ENCODE measurements at places on chromosomes 7 and 10.
A peak's percentile ranks its signal among the peaks of the same experiment; 100 is the strongest.

DNA sequence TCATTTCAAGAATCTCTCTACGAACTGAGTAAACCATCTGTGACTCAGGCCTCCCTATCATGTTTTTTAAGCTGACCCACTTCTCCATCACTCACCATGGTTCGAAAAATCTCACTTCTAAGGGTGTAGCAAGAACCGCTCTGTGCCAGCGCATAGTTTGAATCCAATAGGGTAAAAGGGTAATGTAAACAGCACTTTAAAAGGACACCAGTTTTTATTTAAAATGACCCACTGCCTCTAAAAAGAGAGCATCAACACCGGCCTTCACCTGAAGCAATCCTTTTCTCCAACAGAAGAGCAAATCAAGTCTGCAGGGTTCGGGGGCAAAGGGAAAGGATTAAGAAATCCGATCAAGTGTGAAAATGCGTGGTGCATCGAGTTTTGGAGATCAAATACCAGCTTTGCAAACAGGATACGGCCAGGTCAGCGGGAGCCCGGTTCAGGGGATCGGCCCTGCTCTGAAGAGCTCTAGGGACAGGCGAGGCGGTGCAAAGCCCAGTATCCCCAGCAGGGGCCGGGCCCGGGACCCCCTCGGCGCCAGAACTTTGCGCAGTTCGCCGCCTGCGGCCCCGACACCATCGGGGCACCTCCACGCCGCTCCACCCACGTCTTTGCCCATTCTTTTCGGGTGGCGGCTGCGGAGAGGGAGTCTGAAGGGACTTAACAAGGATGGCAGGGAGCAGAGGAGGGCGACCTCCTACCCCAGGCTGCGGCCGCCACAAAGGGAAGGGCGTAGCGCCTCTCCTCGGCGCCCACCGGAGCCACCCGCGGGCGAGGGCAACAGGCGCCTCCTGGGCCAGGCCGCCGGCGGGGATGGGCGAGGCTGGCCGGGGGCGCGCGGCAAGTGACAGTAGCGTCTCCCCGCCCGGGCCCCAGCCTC lies 842 bp downstream of the NMT2 start:
- peak; percentile 46 for DNase-seq

DNA sequence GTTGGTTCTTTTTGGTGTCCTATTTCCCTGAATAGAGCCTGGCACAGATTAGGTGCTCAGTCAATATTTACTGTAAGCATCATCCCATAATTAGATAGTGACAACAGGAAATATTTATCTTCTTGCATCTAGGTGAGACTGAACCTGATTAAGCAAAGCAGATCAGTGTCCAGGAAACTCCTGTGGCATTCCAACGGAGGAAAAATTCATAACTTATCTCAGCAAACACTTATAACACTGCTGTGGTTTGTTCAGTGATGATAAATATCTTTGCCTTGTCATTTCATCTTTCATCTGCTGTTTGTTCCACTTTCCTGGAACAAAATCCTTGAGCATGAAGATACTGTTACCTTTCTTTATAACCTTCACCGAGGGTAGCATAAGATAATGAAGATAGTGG lies 1160.3 kb upstream of the AUTS2 start:
- no peak for DNase-seq

- DNase-seq: no peak
These were observed 74.2 kb downstream of the KLF6 start for GRCh38 chr10:3710764-3711163.

DNA sequence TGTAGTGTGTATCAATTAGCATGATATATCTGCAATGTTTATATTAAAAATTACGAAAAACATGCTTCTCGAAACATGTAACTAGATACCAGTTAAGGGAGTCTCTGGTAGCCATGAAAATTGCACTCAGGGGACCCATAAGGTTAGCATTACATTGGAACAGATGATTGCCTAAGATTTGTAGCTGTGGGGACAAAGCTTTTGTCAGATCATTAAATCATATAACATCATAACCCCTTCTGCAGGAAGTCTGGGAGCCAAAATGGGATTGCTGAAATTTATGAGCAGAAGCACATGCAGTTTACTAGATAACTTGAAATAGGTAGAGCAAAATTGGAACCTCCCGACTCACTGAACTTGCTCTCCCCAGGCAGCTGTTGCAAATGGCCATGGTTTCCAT lies 235.0 kb upstream of the IGFBP3 start:
- DNase-seq: no peak

DNA sequence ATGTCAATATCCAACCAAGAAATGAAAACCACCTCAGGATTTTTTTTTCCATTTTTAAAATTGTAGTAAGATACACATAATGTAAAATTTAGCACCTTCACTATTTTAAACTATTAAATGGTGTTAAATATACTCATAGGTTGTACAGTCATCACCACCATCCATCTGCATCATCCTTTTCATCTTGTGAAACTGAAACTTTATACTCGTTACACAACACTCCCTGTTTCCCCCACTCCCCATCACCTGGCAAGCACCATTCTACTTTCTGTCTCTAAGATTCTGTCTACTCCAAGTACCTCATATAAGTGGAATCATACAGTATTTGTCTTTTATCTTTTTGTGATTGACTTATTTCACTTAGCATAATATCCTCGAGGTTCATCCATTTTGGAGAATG lies 335.2 kb upstream of the NPSR1 start:
- DNase-seq: no peak

GRCh38 chr10:31883397-31883796 lies 45.2 kb downstream of the ARHGAP12 start:
- no peak for DNase-seq

DNA sequence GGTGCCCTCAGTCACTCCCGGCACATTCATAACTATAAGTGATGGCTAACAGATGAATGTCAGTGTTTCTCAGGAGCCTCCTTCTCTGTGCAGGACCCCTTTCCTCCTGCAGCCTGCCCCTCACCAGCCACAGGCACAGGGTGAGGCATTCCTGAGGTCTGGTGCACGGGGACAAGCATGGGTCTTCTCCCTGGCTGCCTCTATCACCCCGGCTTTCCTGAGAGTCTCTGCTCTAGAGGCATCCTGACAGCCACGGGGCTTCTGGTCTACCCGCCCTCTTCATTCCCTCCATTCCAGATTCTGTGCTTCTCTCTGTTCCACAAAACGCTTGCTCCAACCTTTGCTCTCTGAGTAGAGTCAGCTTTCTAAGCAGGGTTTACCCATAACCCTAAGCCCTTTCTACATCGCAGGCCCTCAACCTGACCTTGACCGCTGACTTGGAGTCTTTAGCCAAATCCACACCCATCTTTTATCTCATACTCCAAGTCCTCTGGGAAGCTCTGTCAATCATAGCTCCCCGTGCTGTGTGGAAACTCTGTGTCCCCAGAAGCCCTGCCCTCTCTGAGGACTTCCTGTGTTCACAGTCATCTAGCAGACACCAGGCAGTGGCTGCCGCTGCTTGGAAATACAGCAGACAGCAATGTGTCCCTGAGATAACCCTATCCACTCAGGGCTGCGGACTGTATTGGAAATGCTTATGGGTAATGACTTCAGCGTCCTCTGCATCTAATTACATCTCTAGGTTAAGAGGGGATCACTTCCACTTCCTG lies 159.0 kb downstream of the SFMBT2 start:
- DNase-seq: no peak

DNA sequence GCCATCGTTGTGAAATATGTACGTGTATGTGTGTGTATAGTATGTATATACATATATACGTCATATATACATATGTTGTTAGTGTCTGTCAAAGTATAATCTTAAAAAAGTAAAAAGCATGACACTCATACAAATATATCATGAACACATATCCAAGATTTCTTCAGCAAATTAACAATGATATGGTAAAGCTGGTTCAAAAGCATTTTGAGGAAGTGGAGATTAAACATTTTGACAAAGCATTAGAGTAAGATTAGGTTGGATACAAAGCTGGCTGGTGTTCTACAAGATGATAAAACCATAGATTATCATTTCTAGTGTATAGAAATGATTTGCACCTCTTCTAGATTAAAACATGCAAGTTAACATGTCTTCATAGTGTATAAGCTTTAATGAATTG lies 771 bp upstream of the NUDCD3 start:
- DNase-seq: no peak

DNA sequence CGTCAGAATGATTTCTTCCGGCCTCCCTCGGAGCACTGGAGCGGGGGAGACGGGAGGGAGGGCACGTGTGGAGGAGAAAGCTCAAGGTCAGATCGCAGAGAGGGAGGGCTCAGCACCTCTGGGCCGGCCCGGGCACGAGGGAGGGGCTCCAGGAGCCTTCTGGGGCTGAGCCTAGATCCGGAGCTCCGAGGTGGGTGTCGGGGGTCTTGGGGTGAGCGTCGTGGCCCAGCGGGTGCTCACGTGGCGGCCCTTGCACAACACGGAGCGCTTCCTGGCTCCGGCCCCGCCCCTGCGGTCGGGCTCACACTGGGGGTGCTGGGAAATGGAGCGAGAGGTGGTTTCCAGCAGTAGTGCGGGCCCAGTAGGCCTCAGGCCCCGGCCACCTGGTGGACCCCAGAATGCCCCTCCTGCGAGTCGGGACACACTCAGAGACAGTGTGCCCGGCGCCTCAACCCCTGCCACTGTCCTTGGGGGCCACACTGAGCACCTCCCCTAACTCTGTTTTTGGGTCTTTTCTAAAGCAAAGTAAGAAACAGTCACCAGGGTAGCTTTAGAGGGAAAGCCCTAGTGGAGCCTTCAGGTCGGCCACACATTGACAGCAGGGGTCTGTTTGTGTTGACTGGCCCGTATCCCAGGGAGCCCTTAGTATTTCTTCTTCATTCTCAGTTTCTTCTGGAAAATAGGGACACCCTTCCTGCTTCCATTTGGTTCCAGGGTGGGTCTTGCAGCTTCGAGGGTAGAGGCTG lies 798 bp downstream of the PPIF start:
- DNase-seq: peak; percentile 86

GRCh38 chr7:70837589-70837988 lies 294.4 kb upstream of the GALNT17 start:
- no peak for DNase-seq

DNA sequence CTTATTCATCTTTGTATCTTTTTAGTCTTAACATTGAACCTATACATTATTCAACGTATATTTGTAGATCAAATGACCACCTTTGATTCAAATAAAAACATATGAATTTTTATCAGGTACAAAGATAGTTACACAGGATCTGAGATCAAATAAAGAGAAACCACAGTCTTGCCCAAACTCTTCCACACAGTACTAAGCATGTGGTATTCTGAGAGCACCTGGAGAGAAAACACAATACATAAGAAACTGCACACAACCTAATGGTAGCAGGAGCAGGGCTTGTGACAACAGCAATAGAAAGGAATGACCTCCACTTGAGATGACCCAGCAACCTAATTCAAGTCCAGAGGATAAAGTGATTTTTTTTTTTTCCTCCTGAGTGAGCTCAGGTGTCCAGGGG lies 6.5 kb upstream of the WASL start:
- DNase-seq: no peak

- no peak for DNase-seq
These were observed 111.1 kb upstream of the AFAP1L2 start for GRCh38 chr10:114515298-114515914.

DNA sequence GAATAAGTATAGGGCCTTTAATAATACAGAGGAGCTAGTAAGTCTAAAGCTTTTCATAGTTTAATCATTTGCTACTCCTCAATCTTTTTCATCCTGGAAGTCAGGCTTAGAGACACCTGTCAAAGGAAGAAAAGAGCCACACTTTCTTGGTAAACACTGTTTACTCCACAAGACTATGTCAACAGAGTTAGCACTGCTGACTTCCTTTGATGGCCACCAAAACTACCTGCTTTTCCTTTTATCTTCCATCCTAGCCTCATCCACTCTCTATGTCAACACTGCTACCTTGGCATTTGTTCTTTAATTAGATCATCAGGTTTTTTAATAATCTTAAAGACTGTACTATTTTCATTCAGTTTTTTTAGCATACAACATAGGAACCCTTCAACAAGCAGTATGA lies 106.2 kb downstream of the ELAPOR2 start:
- no peak for DNase-seq

- no peak for DNase-seq
These were observed 197.3 kb downstream of the MACC1 start for GRCh38 chr7:20019757-20020432.

- no peak for DNase-seq
These were observed 203.4 kb downstream of the KIF20B start for GRCh38 chr10:89904755-89905154.

DNA sequence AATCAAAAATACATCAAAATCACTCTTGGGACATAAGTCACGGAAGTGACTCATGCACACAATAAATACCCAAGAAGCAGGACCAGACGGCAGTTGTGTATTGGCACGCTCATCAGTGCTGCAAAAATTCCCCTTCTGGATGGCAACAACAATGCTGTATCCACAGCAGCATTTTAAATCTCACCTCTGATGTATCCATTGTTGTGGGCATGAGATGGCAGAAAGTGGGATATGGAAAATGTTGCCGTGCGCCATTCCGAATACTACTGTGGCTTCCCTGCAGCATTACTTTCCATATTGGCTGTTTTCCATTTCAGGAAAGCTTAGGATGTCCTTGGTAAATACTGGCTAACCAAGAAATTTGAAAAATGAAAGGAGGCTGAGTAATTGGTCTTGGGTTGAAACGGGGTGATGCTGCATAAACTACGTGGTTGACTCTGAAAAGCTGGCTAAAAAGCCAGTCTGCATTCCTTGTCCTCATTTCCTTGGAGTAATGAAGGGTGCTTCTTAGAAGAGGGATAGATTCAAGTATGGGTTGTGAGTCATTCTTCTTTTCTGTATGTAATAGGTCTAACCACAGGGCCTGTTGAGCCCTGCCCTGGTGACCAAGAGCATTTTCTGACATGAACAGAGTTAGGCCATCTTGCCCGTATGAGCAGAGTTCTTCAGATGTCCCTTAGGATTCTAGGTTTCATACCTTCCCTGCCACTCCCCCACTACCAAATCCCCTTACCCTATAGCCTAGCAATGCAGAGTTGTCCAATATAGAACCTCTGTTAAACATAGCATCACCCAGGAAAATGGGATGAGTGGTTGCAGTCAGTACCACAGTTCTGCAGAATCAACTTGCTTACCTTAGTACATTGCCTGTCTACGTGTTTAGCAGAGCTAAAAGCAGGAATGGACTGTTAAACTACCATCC lies 36.3 kb upstream of the TOMM7 start:
- DNase-seq: no peak

DNA sequence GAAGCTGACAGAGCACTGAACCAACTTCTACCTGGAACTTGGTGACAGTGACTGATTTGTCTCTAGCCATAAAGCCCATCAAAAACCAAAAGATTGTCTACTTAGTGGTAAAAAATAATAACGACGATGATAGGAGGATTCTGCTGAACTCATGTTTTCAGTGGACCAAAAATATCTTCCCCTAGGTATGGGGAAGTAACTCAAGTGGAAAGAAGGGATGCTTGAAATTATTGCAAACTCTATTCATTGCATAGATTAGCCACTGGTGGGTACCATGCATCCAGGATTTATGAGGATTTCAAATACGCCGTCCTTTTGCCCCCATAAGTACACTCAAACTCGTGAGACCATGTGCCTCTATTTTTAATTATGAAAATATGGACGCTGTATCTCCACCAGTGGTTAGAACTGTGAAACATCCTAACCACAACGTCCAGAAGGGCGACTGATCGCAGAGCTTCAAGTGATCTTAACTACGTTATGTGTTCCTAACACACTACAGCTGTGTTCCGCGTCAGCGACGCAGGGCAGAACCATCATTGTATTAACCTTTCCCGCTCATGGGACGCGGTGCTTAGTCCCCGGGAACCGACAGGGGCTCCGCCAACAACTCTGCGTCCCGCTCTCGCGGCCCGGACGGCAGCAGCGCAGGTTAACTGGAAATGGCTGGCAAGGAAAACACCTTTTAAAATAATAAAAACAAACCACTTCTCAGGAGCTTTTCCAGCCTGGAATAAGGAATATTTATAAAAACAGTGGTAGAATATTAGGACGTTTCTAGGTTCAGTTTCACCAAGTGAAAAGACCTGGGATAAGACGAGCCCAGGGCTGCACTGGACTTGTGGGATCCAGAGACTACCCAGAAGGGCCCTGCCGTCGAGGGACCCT lies 776 bp downstream of the PEX1 start:
- peak; percentile 28 for DNase-seq

All from tibial artery (tissue), 4 donors.